Urothelium cell line (cell line): ENCODE measurements at places on chromosomes 13 and 19.

GRCh38 chr19:17041976-17042375 lies 15.4 kb upstream of the CPAMD8 start:
- DNase-seq: no peak

- peak; percentile 76 for DNase-seq
These were observed 113.0 kb downstream of the TEX26 start for GRCh38 chr13:31045286-31046081.

DNA sequence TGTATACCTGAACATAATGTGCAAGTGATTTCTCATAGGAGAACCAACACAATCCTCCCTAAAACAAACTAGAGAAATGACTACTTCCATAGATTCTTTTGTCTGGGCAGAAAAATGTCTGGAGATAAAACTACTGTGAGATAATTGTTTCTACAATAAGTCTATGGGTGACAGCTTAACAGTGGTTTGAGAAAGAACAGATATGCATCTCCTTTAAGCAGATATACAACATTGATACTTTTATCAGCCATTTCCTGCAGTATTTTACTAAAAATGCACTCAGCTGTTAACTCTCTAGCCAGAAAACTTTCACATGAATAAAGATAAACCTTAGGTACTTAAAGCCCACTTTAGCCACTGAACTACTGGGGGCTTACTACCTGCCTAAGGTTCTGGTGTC lies 1132.4 kb downstream of the EFNB2 start:
- no peak for DNase-seq

DNA sequence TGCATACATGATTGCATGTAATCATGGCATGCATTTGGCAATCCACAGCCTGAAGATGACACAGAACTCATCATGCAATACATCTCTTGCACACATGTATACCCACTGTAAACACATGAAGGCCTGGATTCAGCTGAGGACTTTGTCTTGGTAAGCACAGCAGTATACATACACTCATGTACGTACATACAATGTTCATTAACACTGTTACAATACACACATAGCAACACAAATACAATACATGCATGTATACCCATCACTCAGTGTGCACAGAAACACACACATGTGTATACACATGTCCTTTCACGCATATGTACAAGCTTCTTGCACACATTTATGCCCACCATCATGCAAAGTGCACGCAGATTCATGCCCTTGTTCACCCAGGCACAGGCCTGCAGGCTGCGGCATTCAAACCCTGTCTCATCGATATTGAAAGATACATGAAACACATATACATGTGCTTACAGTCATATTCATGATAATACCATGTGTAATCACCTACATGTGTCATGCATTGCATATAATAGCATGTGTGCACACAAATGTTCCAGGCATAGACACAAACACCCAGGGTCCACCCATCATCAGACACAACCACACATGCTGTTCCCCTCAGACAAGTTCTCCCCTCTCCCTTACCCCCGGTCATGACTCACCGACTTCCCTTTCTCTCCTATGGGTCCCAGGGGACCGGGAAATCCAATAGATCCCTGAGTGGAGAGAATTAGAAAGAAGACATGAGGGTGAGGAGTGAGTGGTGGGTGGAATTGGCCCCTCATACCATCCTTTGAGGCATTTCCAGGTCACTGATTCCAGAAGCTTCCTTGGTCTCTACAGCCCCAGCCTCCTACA lies 28.7 kb downstream of the COL5A3 start:
- no peak for DNase-seq

- DNase-seq: no peak
These were observed 806 bp upstream of the ZNF837 start for GRCh38 chr19:58381460-58382212.

DNA sequence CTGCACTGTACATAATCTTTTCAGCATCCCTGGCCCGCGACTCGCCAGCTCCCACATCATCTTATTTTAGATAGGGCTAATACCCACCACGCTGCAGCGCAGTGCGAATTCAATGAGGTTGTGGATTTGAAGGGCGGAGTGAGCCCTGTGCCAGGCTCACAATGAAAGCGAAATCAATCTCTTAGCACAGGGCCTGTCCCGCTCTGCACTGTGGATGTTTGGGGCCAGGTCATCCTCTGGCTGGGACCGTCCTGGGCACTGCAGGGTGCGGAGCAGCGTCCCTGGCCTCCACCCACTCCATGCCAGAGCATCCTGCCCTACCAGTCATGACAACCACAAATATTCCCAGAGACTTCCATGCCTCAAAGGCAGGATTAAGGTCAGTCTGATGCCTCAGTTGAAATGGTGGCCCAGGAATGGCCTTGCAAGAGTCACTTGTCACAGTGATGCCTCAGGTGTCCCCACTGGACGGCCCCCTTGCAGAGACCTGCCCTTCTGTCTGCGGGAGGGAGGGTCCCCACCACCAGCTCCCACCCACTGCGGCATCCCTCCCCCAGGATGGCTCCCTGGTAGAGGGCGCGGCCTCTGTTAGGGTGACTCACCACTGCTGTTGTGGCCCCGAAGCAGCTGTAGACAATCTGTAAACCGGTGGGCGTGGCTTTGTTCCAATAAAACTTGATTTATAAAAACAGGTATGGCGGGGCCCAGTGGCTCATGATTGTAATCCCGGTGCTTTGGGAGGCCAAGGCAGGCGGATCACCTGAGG lies 5.6 kb downstream of the UHRF1 start:
- peak; percentile 81 for DNase-seq

DNA sequence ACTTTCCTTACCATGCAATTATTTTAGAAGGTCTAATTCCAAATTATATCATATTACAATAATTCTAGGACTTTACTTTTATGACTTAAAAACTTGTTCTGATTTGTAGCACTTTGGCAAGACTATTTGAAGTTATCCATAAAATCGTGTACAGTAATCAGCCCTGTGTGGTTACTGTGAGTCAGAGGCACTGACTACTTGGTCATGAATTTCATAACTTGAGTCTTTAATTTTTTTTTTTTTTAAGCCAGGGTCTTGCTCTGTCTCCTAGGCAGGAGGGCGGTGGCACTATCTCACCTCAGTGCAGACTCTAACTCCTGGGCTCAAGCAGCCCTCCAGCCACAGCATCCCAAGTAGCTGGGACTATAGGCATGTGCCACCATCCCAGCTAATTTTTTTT lies 1319.2 kb upstream of the SLC10A2 start:
- DNase-seq: peak; percentile 9

DNA sequence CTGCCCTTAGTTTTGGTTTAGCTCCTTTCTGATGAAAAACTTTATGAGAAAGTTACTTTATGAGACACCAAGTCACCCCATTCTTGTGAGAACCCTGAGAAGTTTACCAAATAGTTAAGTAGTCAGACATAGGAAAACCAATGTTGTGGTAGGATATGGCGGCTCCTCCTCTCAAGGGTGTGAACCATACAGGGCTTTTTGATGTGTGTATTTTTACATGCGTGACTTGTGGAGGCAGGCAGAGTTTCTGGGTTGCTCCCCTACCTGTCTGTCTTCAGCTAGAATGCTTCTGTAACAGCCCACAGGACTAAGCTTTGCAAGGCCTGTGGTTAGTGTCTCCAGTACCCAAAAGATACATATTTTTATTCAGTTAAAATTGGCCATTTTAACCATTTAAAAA lies 18.3 kb downstream of the UBAC2 start:
- no peak for DNase-seq

GRCh38 chr19:11481534-11482383 lies 913 bp upstream of the ELAVL3 start:
- DNase-seq: no peak

GRCh38 chr13:80862456-80862855 lies 521.5 kb upstream of the SPRY2 start:
- DNase-seq: no peak

GRCh38 chr19:17026706-17027534 lies at the start of gene CPAMD8:
CPAMD8 (minus strand) TSS chr19:17026810; CDS start chr19:17026642, 168 bp downstream.
- DNase-seq: peak; percentile 38

DNA sequence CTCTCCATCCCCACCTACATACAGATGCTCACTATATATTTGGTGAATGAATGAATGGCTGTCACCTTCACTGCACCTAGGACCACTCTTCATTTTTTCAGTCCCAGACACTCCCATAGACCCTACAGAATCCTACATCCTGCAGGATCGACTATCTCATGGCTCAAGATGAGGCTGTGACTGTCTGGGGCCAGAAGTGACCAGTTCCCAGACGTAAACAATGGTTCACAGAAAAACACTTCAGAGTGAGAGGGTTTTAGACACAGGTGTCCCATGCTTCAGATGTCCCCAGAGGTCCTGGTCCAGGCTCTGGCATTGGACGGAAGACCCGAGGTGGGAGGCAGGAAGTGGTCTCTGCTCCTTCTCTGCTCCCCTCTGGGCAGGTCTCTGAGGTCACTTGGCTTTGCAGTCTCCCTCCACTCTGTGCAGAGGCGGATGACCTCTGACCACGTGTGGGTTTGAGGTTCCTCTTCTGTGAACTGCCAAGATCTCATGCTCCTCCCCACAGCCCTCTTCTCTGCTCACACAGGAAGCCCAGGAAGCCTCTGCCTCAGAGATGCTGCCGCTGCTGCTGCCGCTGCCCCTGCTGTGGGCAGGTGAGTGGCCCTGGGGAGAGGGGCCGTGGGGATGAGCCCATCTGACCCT lies 24.9 kb downstream of the SIGLEC7 start:
- DNase-seq: no peak

- no peak for DNase-seq
These were observed 8.6 kb upstream of the POMP start for GRCh38 chr13:28650284-28650683.

DNA sequence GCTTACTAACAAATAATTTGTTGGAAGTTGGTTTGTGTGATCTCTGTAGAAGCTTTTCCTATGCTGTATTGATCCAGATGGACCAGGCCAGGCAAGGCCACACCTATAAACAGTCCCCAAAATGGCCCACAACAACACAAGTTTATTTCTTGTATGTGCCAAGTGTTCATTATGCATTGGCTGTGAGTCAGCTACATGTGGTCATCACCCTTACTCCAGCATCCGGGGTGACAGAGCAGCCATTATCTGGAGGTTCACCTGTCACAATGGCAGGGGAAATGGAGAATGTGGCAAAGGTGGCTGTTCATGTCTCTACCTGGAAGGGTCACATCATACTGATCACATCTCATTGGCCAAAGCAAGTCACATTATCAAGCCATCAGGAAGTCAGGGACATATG lies 164.3 kb downstream of the DCT start:
- DNase-seq: no peak

DNA sequence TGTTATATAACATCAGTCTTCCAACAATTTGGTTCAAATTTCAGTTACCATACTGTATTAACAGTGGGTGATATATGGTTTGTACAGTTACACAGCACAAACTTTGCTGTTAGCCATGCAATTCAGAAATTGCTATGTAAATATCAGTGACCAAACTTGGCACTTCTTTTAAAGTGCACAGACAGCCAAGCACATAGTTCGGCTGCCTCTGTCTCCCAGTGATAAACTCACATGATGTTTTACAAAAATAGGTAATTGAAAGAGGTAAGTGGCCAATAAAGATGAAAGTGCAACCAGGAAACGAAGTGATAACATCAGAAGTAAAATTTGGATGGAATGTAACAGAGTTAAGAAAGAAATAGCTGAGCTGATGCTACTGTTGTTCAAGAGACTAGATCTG lies 143.9 kb downstream of the PCDH9 start:
- no peak for DNase-seq

GRCh38 chr19:51311351-51312257 lies at the start of gene IGLON5:
IGLON5 (plus strand) TSS chr19:51311644; CDS start chr19:51311848, 204 bp downstream.
- peak; percentile 89 for DNase-seq

DNA sequence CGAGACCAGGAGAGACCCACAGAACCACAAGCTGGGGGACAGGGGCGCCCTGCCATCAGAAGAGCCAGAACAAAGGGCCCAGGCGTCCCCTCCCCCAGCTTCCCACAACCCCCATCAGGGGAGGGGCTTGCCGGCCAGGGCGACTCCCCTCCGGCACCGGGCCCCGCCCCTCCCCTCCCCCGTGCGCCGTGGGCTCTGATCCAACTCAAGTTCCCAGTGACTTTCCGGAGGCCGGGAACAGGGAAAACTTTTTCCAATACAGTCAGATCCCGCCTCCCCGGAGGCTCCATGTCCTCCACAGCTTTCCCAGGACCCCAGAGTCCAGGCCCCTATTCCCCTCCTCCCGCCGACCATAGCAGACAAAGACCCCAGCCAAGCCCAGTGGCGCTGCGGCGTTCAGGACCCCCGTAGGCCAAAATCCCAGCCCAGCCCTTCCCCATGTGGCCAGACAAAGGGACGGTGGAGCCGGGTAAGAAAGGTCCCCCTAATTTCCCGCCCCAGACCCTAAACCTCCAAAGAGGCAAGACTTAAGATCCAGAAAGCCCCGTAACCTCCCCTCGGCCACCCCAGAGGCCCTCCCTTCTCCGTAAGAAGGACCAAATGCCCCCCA lies 673 bp downstream of the TEAD2 start:
- DNase-seq: peak; percentile 89

DNA sequence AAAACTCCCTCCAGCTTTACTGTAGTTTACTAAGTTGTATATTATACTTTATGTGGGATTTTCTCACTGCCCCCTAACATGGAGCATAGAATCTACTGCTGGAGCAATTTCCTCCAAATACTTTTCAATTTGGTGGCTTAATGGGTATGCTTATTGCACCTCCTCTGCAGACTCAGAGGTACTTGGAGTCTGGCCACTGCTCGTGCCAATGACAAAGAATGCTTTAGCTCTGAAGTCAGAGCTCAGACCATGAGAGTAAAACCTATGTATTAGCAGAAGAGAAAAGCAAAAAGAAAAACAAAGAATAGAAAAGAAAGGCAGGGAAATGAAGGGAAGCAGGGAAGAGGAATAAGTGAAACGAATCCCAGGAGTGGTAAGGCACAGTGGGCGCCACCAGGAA lies 71.9 kb downstream of the SUCLA2 start:
- DNase-seq: no peak

DNA sequence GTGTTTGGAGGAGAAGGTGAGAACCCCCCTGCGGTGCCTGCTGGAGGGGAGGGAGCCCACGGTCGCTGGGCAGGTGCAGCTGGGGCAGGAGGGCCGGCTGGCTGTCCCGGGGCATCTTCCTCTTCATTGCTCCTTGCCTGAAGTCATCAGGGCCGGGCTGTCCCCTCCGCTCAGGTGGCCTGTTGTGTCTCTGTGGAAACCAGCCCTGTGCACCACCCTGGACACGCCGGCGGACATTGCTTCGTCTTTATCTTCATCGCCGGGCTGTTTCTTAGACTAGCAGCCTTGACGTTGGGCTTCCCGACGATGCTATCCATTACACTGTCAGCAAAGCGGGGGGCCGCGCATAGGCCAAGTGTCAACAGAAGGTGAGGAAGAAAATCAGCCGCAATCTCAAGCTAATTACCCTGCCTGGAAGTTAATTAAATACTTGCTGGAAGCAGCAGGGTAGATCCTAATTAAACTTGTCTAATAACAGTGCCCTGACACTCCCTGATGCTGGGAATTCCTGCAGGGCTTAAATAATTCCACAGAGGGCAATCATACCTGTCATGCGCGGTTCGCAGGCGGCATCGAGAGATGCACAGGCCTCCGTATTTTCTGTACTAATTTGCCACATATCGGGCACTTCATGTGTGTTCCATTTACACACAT lies 111.4 kb upstream of the SOX1 start:
- no peak for DNase-seq
